ENCODE measurements at places on chromosomes 16 and 17.

GRCh38 chr17:37261286-37261685 is 114.5 kb upstream of the C17orf78 start:
- DNase-seq = no peak

DNA sequence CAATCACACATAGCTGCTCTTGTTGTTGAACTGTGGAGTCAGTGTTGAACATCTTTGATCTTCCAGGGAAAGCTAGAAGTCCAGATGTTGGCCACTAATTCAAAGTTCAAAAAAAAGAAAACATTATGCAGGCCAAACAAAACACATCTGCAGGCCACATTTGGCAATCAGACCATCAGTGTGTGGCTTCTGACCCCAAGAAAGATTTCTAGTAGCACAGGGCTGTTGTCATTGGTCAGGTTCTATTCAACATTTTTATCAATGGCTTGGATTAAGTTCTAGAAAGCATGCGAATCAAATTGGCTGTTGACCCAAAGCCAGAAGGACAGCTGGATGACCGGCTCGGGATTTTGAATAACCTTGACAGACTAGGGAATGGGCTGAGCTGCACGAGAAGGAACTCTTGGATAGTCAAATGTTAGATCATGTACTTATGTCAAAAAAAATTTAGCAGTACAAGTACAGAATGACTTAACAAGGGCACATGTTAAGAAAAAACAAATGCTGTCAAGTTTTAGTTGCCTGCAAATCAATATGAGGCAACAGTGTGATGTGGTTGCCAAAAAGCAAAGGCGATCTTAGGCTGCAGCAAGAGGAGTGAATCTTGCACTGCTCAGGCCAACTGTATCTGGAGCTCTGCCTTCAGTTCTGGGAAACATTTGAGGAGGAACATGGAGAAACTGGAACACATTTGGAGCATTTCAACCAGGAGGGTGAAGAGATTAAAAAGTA is 187.6 kb downstream of the RGS9 start:
- DNase-seq = no peak

- DNase-seq = no peak
These were observed 13.7 kb downstream of the CTRB2 start for GRCh38 chr16:75193265-75193650.

GRCh38 chr16:3363793-3364192 is 8.1 kb downstream of the OR2C1 start:
- no peak for DNase-seq

DNA sequence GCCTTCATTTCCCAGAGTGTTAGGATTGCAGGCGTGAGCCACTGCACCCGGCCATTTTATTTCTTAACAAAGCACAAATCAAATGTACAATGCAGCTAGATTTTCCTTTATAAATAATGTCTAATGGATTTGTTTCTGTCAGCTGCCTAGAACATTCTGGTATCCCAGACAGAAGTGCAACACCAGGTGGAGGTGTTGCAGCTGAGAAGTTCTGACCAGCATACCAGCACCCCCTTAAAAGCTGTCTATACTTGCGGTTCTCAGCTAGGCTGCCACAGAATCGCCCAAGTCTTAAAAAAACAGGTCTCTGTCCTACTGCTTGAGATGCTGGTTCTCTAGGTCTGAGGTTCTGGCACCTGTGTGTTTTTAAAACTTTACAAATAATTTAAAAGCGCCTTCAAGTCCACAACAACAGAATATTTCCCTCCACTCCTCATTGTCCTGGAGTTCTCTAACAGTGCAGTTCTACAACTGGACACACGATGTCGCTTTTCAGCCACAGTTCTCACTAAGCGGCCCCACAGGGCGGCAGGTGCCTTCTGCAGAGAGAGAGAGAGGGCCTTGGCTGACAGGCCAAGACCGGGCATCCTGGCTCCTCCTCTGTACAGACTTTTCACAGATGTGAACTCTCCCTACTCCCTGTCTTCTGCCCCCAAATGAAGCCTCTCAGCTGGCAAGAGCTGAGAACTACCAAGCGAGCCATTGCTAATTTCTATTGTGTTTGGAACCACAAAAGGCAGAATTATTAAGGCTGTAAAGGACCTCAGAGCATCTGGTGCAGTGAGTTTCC is 32.6 kb upstream of the MEOX1 start:
- DNase-seq = peak; percentile 56
